ENCODE measurements at places on chromosomes 11 and 22.

GRCh38 chr11:117064275-117064674 is 34.0 kb downstream of the SIK3 start:
- H3K27ac ChIP-seq = no peak overlapping the region
- no peak for DNase-seq
- no peaks in the 10 kb centered on the region for H3K4me1 ChIP-seq
- no peaks in the 10 kb centered on the region for H3K36me3 ChIP-seq

DNA sequence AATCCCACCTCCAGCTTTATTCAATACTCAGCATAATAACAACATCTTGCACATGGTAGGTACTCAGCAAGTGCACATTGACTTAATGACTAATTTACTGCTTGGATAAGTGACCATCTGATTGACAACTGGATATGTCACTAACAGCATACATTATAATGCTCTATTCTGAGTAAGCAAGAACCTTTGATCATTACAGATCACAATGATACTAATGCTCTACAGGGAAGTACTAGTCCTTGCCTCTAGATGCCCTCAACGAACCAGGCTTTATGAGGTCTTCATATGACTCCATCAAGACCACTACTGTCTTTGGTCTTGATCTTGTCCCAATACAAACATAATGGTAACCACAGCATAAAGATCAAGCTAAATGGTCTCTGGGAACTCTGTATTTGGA is 167.6 kb upstream of the MTMR2 start:
- no peak for DNase-seq
- peaks cover 10% of the 10 kb centered on the region for H3K4me1 ChIP-seq
- H3K27ac ChIP-seq = no peak overlapping the region
- H3K4me3 ChIP-seq = no peak overlapping the region

DNA sequence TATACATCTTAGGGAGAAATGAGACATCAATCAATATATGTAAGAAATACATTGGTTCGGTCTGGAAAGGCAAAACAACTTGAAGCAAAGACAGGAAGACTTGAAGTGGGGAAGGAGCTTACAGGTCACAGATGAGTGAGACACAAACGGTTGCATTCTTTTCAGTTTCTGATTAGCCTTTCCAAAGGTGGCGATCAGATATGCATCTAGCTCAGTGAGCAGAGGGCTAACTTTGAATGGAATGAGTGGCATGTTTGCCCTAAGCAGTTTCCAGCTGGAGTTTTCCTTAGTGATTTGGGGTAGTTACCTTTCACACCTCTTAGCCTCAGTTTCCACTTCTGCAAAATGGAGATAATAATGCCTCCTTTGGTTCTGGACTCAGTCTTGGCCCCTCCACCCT is 15.8 kb downstream of the LHFPL7 start:
- H3K4me1 ChIP-seq = no peaks in the 10 kb centered on the region
- no peak for DNase-seq
- H3K27ac ChIP-seq = no peak overlapping the region
- no peaks in the 10 kb centered on the region for H3K36me3 ChIP-seq

- no peaks in the 10 kb centered on the region for H3K27me3 ChIP-seq
- no peaks in the 10 kb centered on the region for H3K4me1 ChIP-seq
- H3K27ac ChIP-seq = no peak overlapping the region
- H3K36me3 ChIP-seq = no peaks in the 10 kb centered on the region
- no peak for DNase-seq
- no peak overlapping the region for H3K4me3 ChIP-seq
Observed at GRCh38 chr11:123783536-123783935, 22.6 kb downstream of the OR6M1 start.

DNA sequence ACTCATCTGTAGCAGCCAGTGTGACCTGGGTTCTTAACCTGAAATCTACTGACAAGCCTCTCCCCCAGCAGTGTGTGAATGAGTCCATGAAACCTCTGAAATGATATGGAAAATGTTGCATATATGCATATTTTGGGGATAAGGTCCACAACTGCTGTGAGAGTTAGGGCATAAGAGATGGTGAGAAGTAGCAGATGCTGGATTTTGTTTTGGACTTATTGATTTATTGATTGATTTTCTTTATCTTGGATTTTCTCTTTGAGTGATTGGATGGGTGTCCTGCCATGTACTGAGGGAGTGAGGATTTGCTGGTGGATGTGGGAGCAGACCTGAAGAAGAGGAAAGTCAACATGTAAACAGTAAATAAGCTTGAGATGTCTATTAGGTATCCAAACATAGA is 211.4 kb upstream of the SORL1-AS1 start:
- H3K27ac ChIP-seq = no peak overlapping the region
- no peak overlapping the region for H3K4me3 ChIP-seq
- H3K36me3 ChIP-seq = no peaks in the 10 kb centered on the region
- no peak for DNase-seq
- no peaks in the 10 kb centered on the region for H3K4me1 ChIP-seq

DNA sequence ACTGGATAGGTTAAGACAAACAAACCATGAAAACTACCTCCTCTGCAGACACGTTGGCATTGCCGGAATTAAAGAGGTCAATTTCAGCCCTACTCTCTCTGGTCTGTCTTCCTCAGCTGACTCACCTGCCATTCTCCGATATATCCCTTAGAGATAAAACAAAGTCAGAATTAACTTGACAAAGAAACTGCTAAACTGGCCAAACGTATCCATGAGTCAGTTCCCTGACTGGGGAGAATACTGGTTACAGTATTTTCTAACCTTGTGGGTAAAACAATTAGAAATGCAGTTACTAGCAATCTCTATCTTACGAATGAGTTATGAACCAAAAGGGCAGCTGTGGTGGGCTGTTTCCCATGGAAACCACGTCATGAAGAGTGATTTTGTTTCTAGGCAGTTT is 96.2 kb downstream of the RDX start:
- no peak for DNase-seq
- H3K27ac ChIP-seq = no peak overlapping the region
- no peaks in the 10 kb centered on the region for H3K36me3 ChIP-seq
- no peak overlapping the region for H3K4me3 ChIP-seq

Measured in ascending aorta (tissue), 2 donors.